Lung microvascular endothelial cell (primary cell): ENCODE measurements at places on chromosomes 2 and 18.

GRCh38 chr2:230939691-230940470 is 14.8 kb upstream of the GPR55 start:
- DNase-seq, result no peak

DNA sequence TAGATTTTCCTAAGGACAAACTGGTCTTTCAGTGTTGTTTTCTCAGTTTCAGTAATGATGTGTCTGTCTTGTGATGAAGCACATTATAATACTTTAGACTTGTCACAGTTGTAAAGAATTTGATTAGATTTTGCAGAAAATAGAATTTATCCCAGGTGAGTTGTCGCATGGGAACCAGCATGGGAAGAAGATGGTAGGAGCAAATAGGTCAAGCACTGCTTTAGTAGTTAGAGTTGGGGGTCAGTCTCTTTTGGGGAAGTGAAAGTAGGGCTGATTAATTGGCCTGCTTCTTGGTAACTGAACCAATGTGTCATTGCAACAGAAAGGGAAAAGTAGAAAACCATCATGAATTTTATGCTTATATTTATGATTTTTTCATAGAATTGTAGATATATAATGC is 153.2 kb upstream of the MYO3B start:
- DNase-seq, result no peak

DNA sequence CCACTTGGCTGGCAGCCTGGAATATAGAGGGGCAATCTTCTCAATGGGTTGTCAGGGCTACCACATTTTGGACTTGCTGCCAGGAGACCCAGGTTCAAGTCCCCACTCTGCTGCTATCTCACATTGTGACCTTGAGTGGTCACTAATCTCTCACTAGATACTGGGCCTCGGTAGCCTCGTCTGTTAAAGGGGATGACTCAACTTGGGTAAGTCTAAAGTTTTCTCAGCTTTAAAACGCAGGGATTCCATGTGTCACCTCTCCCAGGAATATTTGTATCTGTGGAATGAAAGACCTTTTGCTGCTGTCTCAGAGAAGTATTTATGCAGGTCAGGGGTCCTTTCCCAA is 86.3 kb downstream of the SEMA4F start:
- no peak for DNase-seq

DNA sequence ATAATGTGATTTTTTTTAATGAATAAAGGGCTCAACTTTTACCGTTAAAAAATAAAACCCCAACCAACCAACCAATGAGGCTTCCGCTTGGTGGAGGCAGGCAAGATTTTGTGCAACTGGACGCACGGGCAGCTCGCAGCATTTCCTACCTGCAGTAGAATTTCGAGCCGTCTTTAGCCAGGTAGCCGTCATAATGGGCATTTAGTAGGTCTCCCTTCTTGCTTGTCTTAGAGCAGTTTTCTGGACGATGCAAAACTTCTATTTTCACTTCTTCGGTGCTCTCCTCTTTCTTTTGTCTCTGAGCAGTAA is 316 bp downstream of the FKBP7 start:
- peak; percentile 16 for DNase-seq

GRCh38 chr18:59881728-59882656 is 17.8 kb upstream of the PMAIP1 start:
- peak; percentile 81 for DNase-seq

DNA sequence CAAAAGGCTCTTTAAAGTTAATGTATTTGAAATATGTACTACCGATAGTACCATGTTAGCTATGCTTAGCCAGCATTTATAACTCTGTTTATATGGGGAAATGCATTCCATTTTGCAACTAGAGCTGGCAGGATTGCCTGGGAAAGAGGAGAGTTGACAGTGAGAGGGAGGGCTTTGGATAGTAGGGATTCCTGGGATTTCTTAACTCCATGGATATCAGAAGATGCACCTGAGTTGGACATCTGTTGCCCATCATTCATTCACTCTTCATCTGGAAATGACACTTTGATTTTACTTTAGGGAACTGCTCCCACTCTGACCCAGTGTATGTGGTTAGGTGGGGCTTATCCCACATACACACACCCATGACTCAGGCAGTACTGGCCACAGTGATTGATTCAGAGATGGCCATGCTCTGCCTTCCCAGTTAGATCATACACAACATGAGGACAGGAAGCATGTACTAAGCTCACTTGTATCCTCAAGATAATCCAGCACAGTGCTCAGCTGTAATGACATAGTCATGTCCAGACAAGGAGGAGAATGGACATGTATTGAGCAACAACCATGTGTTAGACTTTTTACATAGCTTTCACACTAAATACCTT is 248.8 kb downstream of the MREG start:
- DNase-seq, result peak; percentile 74
